ENCODE measurements at places on chromosomes 3 and 15.

DNA sequence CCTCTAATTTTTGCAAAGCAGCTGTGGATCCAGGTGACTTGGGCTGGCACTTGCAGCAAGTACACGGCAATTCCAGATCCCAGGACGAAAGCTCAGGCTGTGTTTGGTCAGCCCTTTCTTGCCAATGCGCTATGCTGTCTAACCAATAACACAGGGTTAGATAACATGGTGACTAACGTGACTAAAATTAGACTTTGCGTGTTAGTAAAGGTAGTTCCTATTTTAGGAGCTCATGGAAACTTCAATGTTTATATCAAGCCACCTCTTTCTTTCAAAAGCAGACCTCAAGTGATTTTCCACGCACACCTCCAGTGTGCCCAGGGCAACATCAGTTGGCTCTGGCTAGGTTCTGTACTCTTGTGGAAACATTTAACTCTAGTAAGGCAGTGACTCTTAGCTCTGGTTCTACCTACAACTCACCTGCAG lies 32.5 kb downstream of the CDCP1 start:
- H3K27ac ChIP-seq, result no peak overlapping the region
- no peaks in the 10 kb centered on the region for H3K36me3 ChIP-seq
- H3K4me1 ChIP-seq, result peaks cover 8% of the 10 kb centered on the region
- DNase-seq, result no peak

DNA sequence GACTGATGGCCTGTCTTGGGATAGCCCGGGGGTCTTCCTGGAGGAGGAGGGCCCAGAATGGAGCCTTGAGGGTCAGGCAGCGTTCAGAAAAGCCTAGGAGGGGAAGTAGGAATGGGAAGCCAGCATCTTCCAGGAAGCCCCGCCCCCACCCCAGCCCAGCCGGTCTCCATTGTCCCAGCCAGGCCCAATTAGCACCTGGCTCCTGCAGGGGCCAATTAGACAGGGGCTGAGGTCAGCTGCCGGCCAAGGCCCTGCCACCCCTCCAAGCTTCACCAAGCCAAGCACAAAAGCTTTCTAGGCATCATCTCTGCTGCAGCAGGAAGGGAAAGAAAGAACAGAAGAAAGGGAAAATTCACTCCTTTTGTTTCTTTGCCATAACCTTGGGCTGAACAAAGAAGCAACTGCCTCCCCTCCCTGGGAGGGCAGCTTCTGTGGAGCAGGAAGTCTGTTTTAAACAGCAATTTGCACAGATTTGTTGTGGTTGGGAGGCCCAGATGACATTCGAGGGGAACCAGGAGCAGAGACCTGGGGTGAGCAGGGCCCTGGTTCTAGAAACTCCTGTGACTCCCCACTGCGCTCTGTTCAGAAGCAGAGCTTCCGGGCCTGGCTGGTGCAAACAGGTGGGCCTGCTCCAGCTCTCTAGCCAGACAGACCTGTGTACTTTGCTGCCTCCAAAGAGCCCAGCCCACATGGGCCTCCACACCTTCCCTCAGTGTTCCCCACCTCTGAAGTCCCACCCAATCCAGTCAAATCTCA lies 47.7 kb downstream of the CYP11A1 start:
- H3K4me3 ChIP-seq, result no peak overlapping the region
- peaks cover 30% of the 10 kb centered on the region for H3K4me1 ChIP-seq
- no peaks in the 10 kb centered on the region for H3K27me3 ChIP-seq
- no peak overlapping the region for H3K27ac ChIP-seq

DNA sequence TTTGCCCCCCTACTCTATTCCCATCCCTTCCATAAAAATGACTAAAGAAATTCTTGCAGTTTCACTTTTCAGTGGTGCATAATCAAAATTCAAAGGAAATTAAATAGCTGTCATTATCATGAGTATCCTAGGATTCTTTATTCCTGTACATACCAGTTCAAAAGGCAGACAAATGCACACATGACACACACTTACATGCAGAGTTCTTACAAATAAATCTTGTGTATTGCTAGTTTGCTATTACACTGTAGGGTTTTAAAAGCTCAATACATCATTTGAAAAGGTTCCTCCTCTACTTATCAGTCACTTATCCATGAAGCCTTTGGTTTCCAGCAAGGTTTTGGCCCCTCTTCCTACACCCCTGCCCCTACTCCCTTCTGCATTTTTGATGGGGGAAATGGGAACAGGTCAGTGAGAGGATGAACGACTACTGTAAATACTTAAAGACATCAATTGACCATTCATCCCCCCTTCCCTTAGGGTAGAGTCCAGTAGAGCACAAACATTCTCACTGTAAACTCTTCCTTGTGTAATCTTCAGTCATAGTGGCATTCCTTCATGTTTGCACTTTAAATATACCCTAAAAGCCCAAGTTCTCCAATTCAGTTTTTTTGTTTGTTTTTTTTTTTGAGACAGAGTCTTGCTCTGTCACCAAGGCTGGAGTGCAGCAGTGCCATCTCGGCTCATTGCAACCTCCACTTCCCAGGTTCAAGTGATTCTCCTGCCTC lies 92.6 kb downstream of the SUCLG2 start:
- no peaks in the 10 kb centered on the region for H3K4me1 ChIP-seq
- H3K36me3 ChIP-seq, result no peaks in the 10 kb centered on the region
- DNase-seq, result no peak
- no peak overlapping the region for H3K27ac ChIP-seq
- no peaks in the 10 kb centered on the region for H3K27me3 ChIP-seq

- H3K36me3 ChIP-seq, result no peaks in the 10 kb centered on the region
- DNase-seq, result no peak
Measured at GRCh38 chr3:65996589-65996988, 42.1 kb downstream of the MAGI1 start.

- H3K27me3 ChIP-seq, result no peaks in the 10 kb centered on the region
- DNase-seq, result no peak
- no peak overlapping the region for H3K4me3 ChIP-seq
- no peaks in the 10 kb centered on the region for H3K4me1 ChIP-seq
- no peak overlapping the region for H3K27ac ChIP-seq
Measured at GRCh38 chr3:35394905-35395304, 244.4 kb upstream of the ARPP21 start.

- no peaks in the 10 kb centered on the region for H3K27me3 ChIP-seq
- H3K4me1 ChIP-seq, result no peaks in the 10 kb centered on the region
- no peak for DNase-seq
Measured at GRCh38 chr3:47294392-47294791, 11.6 kb downstream of the KLHL18 start.

DNA sequence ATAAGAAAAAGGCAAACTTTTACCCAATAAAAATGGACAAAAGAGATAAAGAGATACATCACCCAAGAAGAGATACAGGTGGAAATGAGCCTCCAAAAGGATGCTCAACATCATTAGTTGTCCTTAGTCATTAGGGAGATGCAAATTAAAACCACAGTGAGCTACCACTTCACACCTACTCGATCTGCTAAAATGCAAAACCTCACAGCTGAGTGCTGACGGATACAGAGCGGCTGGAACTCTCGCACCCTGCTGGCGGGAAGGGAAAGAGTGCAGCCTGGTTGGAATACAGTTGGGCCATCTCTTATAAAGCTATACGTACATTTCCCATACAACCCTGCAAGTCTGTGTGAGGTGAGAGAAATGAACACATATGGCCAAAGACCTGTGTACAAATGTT lies 78.5 kb upstream of the PRR20G start:
- H3K4me1 ChIP-seq, result no peaks in the 10 kb centered on the region
- no peak for DNase-seq
- H3K4me3 ChIP-seq, result no peak overlapping the region
- H3K27ac ChIP-seq, result no peak overlapping the region
- no peaks in the 10 kb centered on the region for H3K36me3 ChIP-seq

- H3K4me1 ChIP-seq, result no peaks in the 10 kb centered on the region
- H3K27me3 ChIP-seq, result no peaks in the 10 kb centered on the region
- H3K36me3 ChIP-seq, result no peaks in the 10 kb centered on the region
- DNase-seq, result no peak
Measured at GRCh38 chr3:83956431-83956830, 1002.4 kb upstream of the CADM2 start.

DNA sequence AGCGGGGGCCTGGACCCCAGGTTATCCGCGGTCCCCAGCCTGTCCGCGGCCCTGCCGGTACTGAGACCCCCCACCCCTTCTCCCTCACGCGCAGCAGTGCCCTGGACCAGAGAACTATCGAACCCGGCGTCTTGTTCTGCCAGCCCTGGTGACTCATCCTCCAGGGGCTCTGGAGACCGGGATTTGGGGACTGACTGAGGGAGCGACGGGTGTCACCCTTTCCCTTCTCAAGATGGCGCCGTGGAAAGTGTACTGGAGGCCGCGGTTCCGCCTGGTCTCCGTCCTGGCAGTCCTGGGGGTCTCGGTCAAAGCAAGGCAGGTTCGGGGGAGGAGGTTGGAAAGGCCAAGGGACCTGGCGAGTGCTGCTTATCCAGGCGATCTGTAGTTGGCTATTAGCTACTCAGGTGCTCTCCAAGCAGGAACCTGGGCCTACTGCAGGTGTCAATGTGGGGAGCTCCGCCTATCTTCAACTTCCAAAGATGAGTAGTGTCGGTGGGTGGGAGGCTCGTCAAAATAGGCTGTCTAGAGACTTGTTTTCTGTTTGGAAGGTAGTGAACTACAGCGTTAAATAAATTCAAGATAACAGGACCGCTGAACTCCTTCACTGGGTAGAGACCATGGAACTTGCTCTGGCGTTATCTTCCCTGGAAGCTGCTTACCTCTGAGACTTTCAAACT lies 790 bp downstream of the RAB5A start:
- DNase-seq, result peak; percentile 80
- peak overlapping the region; percentile 85 for H3K4me3 ChIP-seq
- H3K27me3 ChIP-seq, result no peaks in the 10 kb centered on the region

GRCh38 chr3:69297501-69297900 lies 88.4 kb downstream of the FRMD4B start:
- DNase-seq, result no peak
- peaks cover 5% of the 10 kb centered on the region for H3K4me1 ChIP-seq
- H3K27me3 ChIP-seq, result peaks cover under 1% of the 10 kb centered on the region
- no peak overlapping the region for H3K4me3 ChIP-seq
- H3K36me3 ChIP-seq, result no peaks in the 10 kb centered on the region
- no peak overlapping the region for H3K27ac ChIP-seq

DNA sequence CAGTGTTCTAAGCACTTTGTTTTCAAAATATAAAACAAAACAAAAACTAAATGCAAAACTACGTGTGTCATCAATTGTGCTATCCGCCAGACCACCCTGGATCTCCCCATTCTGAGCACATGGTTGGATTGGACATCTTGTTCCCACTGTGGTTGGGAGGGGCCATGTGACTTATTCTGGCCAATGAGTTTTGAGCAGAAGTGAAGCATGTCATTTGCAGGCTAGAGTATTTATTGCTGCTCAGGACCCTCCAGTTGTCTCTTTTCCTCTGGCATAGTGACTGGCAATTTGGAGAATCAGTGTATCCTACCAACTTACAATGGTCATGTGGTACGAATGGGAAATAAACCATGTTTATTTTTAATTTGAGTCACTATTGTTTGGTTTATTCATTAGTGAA lies 70.2 kb upstream of the ST8SIA2 start:
- H3K27ac ChIP-seq, result no peak overlapping the region
- H3K36me3 ChIP-seq, result no peaks in the 10 kb centered on the region
- no peaks in the 10 kb centered on the region for H3K4me1 ChIP-seq
- no peaks in the 10 kb centered on the region for H3K27me3 ChIP-seq
- DNase-seq, result no peak
- H3K4me3 ChIP-seq, result no peak overlapping the region

GRCh38 chr3:131397889-131398288 lies 16.3 kb downstream of the NUDT16 start:
- no peak overlapping the region for H3K27ac ChIP-seq
- DNase-seq, result no peak
- peaks cover 12% of the 10 kb centered on the region for H3K4me1 ChIP-seq
- H3K27me3 ChIP-seq, result no peaks in the 10 kb centered on the region
- no peak overlapping the region for H3K4me3 ChIP-seq

GRCh38 chr3:70951316-70951715 lies 632.2 kb downstream of the FOXP1 start:
- H3K4me1 ChIP-seq, result peaks cover 30% of the 10 kb centered on the region
- H3K36me3 ChIP-seq, result 0 out of 2 replicates have a peak, but pooled peaks cover 4% of the 10 kb centered on the region
- no peak for DNase-seq
- no peaks in the 10 kb centered on the region for H3K27me3 ChIP-seq

- peak overlapping the region; percentile 68 for H3K27ac ChIP-seq
- no peaks in the 10 kb centered on the region for H3K36me3 ChIP-seq
- H3K4me1 ChIP-seq, result peaks cover 37% of the 10 kb centered on the region
- no peak for DNase-seq
- H3K27me3 ChIP-seq, result no peaks in the 10 kb centered on the region
Measured at GRCh38 chr3:146504498-146505197, 35.3 kb upstream of the PLSCR2 start.

DNA sequence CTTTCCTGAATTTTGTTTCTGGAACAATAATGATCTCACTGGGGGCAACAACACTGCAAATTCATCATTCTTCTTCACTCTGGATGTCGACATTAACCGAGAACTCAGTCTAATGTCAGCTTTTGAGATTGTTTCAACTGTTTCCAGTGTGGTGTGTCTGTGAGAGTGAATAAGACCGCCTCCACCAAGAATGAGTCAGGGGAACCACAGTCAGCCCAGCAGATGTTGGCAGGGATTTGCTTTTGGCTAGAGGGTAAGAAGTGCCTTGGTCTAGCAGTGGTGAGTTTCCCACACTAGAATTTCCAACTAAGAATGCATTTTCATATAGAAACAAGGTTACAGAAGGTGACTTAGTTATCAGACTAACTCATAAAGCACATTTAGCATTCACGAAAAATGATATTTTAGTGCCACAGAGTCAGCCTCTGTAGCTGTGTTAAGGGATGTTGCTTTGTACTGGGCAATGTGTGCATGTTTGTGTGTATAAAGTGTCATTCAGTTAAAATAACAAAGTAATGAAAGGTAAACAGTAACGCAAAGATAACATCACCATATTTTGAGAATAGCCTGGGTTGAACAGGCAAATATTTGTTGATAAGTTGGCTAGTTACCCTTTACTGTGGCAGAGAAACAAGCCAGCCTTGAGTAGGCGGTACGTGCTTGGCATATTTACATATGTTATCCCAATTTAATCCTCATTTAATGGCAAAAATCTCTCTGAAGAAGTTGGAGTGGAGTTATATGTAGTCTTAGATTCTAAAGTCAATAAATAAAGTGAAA lies 33.8 kb downstream of the DRD3 start:
- DNase-seq, result peak; percentile 96
- H3K4me3 ChIP-seq, result peak overlapping the region; percentile 17
- H3K36me3 ChIP-seq, result no peaks in the 10 kb centered on the region
- H3K27me3 ChIP-seq, result no peaks in the 10 kb centered on the region
- peak overlapping the region; percentile 76 for H3K27ac ChIP-seq

DNA sequence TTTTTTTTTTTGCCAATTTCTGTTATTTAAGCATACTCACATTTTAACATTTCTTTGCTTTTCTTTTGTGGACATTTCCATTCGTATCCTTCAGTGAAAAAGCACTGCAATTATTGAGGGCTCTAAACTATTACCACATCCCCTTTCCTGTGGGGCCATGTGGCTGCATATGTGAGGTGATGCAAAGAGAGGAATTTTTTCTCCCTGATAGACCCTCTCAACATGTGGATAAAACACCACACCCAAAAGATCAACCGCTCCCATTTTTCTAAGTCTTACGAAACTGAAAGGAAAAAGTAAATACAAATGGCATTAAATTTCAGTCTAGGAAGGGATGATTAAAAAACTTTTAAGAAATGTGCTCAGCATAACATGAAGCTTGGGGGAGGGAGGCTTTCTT lies 68.8 kb downstream of the DNAJC13 start:
- peak overlapping the region; percentile 56 for H3K27ac ChIP-seq
- H3K4me3 ChIP-seq, result peak overlapping the region; percentile 39
- peaks cover 75% of the 10 kb centered on the region for H3K36me3 ChIP-seq
- peaks cover 14% of the 10 kb centered on the region for H3K4me1 ChIP-seq
- no peaks in the 10 kb centered on the region for H3K27me3 ChIP-seq

GRCh38 chr15:96553931-96554330 lies 223.4 kb downstream of the NR2F2 start:
- peak; percentile 30 for DNase-seq
- H3K36me3 ChIP-seq, result no peaks in the 10 kb centered on the region
- peaks cover 23% of the 10 kb centered on the region for H3K4me1 ChIP-seq

Data from GM23248 (cell line).